Thymus (tissue), 14 donors: ENCODE measurements at places on chromosomes 12 and 14. TPM values are rescaled to one million over a fixed set of nuclear protein-coding genes. Genes with fewer than 3 reads are reported as not detected.

KCNH3 gene
- 1.4 TPM for total RNA-seq

DNA sequence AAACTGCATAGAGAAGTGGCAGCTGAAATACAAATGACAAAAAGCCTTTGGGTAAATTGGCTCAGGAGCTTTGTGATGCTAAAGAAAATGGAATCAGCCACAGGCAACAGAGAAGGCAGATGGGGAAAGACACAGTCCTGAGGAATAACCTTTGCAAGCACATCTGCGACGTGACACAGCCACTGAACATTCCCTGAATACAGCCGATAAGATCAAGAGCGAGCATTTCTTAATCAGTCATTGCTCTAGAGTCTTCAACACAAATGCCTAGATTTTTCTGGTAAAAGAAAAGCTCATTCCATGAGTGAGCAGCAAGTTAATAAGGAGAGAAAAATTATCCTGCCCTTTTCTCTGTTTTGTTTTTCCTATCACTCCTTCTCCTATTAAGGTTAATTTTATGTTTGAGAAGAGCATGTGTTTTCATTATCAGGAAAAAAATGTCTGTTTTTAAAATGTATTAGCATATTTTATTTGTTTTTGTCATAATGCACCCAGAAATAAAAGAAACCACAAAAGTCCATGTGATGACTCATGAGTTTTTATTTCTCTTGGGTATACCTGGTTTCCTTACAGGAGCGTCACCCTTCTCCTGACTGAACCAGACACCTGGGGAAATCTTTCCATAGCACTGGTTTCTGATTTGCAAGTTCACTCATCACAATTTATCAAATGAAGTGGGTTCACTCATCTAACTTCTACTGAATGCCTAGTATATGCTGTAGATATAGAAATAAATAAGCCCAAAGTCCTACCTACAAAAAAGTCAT is 45.4 kb upstream of the PCED1B start:
- no peak overlapping the region for H3K4me3 ChIP-seq
- H3K36me3 ChIP-seq = no peaks in the 10 kb centered on the region
- H3K27ac ChIP-seq = no peak overlapping the region
- DNase-seq = no peak
- no peaks in the 10 kb centered on the region for H3K4me1 ChIP-seq

SMCO2 gene
- 0.71 TPM for total RNA-seq

GRCh38 chr12:120439646-120440247 is 1.8 kb downstream of the COX6A1 start:
- DNase-seq = peak; percentile 64
- no peak overlapping the region for H3K27ac ChIP-seq
- H3K36me3 ChIP-seq = peaks cover 43% of the 10 kb centered on the region
- H3K4me3 ChIP-seq = no peak overlapping the region
- no peaks in the 10 kb centered on the region for H3K27me3 ChIP-seq

TMEM52B gene
- total RNA-seq = 0.14 TPM

GRCh38 chr12:7108796-7109571 is at the start of gene C1RL:
Gene C1RL, minus strand, starts transcription at chr12:7109214. Its CDS starts 34 bp downstream, at chr12:7109180.
- no peaks in the 10 kb centered on the region for H3K27me3 ChIP-seq
- peak within 1 kb of the TSS; percentile 91 for H3K27ac ChIP-seq
- H3K4me1 ChIP-seq = peaks cover 15% of the 10 kb centered on the region
- H3K4me3 ChIP-seq = peak within 1 kb of the TSS; percentile 63
- H3K36me3 ChIP-seq = peaks cover under 1% of the 10 kb centered on the region

APOF gene
- not detected for total RNA-seq

DNA sequence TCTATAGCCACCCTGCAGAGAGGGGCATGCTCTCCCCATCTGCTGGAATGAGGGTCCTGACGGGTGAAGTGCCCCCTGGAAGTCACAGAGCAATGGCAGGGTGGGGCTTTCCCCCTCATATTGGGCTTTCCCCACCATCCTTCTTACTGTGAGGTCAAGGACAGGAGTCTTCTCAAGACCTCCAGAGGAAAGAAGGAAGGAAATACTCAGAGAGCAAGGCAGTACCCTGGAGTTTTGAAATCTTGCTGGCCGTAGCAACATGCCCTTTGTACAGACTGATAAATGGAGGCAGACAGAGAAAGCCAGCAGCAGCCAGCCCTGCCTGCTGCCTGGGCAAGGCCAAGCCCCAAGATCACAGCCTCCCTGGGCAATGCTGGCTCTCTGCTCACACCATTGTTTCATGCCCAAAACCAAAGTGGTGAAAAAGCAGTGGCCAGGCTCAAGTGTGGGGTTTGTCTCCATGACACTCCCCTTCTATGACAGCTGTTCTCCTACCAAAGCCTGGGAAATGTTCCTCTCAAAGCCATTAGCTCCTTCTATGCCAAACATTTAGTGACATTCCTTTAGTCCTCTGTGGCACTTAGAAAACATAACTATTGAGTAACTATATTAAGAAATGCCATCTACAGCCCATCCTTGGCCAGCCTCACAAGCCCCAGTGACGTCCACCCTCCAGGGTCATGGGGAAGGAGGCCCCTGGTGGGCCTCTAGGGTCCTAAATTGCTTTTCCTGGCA is 13.2 kb upstream of the ITPK1 start:
- no peak overlapping the region for H3K27ac ChIP-seq
- H3K36me3 ChIP-seq = no peaks in the 10 kb centered on the region

- no peaks in the 10 kb centered on the region for H3K4me1 ChIP-seq
- no peak overlapping the region for H3K27ac ChIP-seq
- DNase-seq = no peak
- no peaks in the 10 kb centered on the region for H3K36me3 ChIP-seq
- no peaks in the 10 kb centered on the region for H3K27me3 ChIP-seq
Measured at GRCh38 chr12:38825006-38825405, 80.4 kb downstream of the CPNE8 start.

GRCh38 chr12:50103767-50104321 is at the start of gene GPD1:
Gene GPD1, plus strand, starts transcription at chr12:50104008. Its CDS starts 43 bp downstream, at chr12:50104051.
- peaks cover 26% of the 10 kb centered on the region for H3K36me3 ChIP-seq
- no peak within 1 kb of the TSS for H3K4me3 ChIP-seq
- no peaks in the 10 kb centered on the region for H3K4me1 ChIP-seq
- H3K27me3 ChIP-seq = no peaks in the 10 kb centered on the region

DNA sequence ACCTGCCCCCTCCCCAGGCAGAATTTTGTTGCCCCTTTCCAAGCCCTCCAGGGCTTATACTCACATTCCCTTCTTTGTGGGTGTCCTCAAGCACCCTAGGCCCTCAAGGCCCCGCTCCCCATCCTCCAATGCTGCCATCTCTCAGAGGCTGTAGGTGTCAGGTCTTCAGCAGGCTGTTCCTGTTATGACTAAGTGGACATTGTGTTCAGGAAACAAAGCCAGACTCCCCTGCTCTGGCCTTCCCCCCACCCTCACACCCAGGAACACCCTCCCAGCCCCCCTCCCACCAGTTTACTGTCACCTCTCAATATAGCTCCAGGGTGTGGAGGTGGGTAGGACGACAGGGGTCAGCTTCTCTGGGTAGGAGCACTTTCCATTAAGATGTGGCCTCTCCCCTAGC is 1.4 kb upstream of the MYH6 start:
- H3K4me1 ChIP-seq = no peaks in the 10 kb centered on the region
- H3K27me3 ChIP-seq = no peaks in the 10 kb centered on the region
- no peak overlapping the region for H3K27ac ChIP-seq
- no peaks in the 10 kb centered on the region for H3K36me3 ChIP-seq
- H3K4me3 ChIP-seq = no peak overlapping the region
- no peak for DNase-seq

DNA sequence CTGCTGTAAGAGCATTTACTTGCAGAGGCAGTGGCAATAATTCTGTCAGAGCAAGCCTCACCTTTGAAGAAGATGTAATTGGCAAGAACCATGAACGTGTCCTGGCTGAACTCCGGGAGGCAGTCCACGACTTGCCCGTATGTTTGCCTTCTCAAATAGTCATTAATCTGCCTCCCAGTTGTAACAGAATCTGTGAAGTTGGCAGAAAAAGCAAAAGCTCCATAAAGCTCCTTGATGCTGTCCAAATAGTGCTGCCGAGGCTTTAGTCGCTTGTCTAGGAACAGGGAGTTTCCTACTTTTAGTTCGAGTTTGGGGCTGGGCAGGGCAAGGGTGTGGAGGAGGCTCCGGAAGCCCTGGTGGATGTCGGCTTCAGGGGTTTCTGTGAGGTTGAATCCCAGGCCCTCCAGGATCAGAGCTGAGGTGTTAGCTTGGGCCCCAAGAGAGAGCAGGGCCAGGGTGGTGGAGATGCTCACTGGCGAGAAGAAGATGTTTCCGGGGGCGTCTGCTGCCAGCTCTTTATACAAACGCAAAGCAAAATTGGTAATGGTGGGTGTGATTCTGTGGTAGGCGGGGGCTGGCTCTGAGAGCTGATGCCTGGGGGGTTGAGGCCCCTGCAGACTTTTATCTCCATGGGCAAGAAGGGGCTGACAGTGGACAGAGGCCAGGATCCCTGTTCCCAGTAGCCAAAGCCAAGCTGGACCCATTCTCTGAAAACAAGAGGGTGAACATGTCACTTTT is 4.4 kb downstream of the SERPINA11 start:
- H3K4me3 ChIP-seq = no peak overlapping the region
- H3K27me3 ChIP-seq = no peaks in the 10 kb centered on the region
- H3K27ac ChIP-seq = peak overlapping the region; percentile 75
- no peak for DNase-seq
- no peaks in the 10 kb centered on the region for H3K36me3 ChIP-seq

GRCh38 chr12:14322403-14322802 is 43.1 kb upstream of the ATF7IP start:
- H3K36me3 ChIP-seq = no peaks in the 10 kb centered on the region
- H3K4me1 ChIP-seq = no peaks in the 10 kb centered on the region
- no peaks in the 10 kb centered on the region for H3K27me3 ChIP-seq
- H3K27ac ChIP-seq = no peak overlapping the region
- DNase-seq = no peak

DNA sequence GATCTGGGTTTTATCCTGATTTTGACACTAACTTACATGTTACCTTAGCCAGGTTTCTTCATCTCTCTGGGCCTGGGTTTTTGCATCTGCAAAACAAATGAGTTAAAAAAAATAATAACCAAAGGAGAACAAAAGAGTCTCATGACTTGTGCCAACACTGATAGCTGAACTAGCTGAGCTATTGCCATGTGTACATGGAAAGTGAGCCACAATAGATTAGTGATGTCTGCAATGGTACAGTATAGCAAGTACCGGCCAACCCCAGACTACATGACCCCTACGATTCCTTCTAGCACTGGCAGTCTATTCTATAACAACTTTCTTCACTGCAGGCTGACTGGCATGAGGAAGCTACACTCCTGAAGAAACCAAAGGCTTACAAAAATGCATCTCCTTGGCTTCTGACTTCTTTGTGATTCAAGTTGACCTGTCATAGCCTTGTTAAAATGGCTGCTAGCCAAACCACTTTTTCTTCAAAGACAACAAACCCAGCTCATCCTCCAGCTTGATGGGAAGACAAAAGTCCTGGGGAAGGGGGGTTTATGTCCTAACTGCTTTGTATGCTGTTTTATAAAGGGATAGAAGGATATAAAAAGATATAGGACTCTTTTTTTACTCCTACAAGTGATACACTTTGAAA is 123.7 kb downstream of the DAD1 start:
- peak overlapping the region; percentile 71 for H3K27ac ChIP-seq
- no peak overlapping the region for H3K4me3 ChIP-seq
- peak; percentile 15 for DNase-seq
- H3K27me3 ChIP-seq = no peaks in the 10 kb centered on the region
- no peaks in the 10 kb centered on the region for H3K36me3 ChIP-seq

GRCh38 chr12:16588812-16589211 is 17.1 kb downstream of the LMO3 start:
- no peaks in the 10 kb centered on the region for H3K4me1 ChIP-seq
- H3K4me3 ChIP-seq = no peak overlapping the region
- no peaks in the 10 kb centered on the region for H3K27me3 ChIP-seq
- no peak overlapping the region for H3K27ac ChIP-seq
- no peaks in the 10 kb centered on the region for H3K36me3 ChIP-seq

ATP5F1B gene
- 680 TPM for total RNA-seq

CD27 gene
- total RNA-seq = 42.3 TPM

DNA sequence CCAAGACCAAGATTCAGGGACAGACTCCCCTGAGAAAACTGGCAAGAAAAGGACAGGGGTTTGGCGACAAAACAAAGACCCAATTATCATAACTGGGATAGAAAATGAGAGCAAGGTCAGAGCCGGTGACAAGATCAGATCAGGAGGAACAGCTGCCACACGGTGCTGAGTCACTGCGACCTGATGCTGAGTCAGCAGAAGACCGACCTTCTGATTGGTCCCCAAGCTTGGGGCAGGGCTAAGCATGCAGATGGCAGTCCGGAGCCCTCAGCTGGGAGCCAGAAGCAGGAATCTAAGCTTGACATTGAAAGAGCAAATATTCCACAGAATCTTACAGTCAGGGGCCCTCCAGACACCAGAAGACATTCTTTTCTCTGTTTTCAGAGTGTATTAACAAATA is 19.1 kb upstream of the ARMH4 start:
- H3K4me1 ChIP-seq = no peaks in the 10 kb centered on the region
- no peak overlapping the region for H3K27ac ChIP-seq
- H3K27me3 ChIP-seq = no peaks in the 10 kb centered on the region
- peak; percentile 41 for DNase-seq
- H3K4me3 ChIP-seq = no peak overlapping the region

DNA sequence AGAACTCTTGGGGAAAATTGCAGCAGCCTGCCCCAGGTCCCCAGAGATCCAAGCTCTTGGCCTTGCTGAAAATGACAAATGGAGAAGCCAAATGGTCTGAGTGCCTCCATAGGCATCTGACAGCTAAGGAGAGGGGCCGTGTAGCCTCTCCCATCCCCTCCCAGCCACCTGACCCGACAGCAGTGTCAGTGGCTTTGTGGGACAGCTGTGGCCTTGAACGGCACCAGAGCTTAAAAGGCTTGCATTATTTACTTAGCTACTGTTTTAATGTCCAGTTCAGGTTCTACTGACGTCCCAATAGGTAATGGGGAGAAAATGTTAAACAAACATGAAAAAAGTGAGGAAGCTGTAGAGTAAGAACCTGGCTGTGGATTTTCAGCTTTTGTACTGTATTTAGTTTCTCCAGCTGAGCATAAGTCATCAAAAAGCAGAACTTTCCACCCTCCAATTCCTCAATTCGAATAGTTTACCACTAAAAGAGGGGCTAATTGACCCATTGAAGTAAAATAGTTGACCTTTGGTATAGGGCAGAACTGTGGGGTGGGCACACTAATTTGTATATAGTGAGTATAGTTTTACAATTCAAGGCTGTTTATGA is 50.0 kb downstream of the FOS start:
- peaks cover 2% of the 10 kb centered on the region for H3K27me3 ChIP-seq
- H3K36me3 ChIP-seq = no peaks in the 10 kb centered on the region
- H3K27ac ChIP-seq = no peak overlapping the region
- DNase-seq = no peak

DNA sequence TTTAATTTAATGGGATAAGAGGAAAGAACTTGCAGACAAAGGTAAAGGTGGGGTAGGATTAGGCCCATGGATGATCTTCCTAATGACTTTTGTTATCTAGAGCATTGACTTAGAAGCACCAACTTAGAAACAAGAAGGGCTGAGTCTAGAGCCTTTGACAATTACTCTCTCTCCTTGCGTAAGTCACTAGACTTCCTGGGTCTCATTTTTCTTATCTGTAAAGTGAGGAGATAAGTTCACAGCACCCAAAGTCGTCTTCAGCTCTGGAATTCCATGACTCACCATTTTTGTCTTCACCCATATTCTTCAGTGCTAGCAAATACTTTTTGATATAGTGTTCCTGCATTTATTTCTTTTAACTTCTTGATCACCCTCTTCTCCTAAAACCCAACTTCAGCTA is 75.7 kb downstream of the SSPN start:
- no peak overlapping the region for H3K4me3 ChIP-seq
- no peaks in the 10 kb centered on the region for H3K36me3 ChIP-seq
- H3K27me3 ChIP-seq = no peaks in the 10 kb centered on the region
- H3K4me1 ChIP-seq = no peaks in the 10 kb centered on the region
- peak overlapping the region; percentile 82 for H3K27ac ChIP-seq

RIMBP2 gene
- 0.47 TPM for total RNA-seq
